ENCODE measurements at places on chromosomes 7 and 10.

GRCh38 chr10:7320072-7320471 is 90.8 kb downstream of the SFMBT2 start:
- DNase-seq: no peak

DNA sequence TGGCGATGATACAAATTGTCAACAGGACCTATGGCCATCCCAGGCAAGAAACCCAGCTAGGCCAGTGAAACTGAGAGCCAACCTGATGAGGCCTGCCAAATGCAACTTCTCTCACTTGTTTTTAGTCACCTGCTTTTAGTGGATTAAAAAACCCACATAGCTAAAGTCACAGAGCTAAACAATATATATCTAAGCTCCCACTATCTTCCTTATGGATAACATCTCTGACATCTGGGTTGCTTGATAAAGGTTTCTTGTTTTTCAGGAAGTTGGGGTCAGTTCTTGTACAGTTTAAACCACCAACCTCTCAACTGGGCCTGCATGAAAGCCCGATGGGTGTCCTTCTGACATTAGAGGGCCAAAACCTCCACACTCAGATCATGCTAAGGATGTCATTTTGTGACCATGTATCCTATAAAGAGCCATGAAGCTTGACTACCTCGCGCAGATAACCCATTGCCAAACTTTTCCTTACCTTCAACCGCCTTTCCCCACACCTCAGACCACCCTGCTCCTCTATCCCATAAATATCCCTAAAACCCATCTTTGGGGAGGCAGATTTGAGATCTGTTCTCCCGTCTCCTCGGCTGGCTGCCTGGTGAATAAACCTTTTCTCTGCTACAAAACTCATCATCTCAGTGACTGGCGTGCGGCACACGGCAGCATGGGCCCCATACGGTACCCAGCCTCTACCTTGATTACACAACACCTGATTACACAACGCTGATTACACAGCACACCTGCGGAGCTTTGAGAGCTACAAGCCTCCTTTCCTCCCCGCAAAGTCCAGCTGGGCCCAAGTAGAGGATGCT is 797 bp upstream of the STMP1 start:
- peak; percentile 93 for DNase-seq

DNA sequence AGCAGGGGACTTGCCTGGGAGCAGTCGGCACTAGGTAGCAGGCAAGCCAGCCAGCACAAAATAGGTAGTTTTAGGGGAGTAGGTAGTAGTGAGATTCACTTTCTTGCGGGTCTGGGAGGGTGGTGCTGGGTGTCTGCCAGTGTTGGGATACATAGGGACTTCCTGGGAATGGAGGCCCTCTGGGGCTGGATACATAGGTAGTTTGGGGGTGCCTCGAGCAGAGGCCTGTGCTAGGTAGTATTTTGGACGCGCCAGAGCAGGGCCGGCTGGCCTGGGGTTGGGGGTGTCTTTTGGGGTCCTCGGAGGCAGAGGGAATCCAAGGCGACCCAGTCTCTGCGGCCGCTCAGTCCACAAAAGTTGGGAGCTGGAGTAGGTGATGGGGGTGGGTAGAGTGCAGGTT is 2.0 kb upstream of the HOXA3 start:
- DNase-seq: no peak

DNA sequence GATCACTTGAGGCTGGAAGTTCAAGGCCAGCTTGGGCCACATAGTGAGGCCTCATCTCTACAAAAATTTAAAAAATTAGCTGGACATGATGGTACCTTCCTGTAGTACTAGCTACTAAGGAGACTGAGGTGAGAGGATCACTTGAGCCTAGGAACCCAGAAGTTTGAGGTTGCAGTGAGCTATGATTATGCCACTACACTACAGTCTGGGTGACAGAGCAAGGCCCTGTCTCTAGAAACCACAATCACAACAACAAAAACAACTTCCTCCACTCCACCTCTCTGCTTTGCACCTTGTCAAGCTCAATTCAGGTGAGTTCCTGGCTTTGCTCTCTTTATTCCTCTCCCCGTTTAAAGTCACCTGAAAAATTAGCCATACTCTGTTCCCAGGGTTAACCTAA is 8.3 kb upstream of the CAPZA2 start:
- no peak for DNase-seq

GRCh38 chr7:155794196-155794595 is 18.1 kb downstream of the SHH start:
- DNase-seq: no peak

DNA sequence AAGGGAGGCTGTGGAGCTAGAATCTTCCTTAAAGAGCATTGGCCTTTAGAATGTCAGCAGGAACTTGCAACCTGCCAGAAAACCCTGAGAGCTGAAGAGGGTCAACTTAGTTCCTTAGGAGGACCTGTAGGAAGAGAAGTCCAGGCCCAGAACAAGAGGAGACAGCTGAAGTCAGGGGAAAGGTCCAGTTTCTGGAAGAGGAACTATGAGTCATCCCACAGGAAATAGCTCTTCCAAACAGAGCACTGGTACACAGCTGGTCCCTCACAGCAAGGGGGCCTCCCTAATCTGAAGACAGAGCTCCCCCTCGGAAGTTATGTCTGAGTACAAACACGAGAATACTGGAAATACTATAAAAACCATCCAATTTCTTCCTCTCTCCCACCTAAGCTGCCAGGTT is 98.9 kb downstream of the HERPUD2 start:
- no peak for DNase-seq

GRCh38 chr10:54501929-54502328 is 299.1 kb downstream of the PCDH15 start:
- DNase-seq: peak; percentile 53

Measured in OCI-M1 (cell line).